ENCODE measurements at places on chromosomes 7 and 10.

- DNase-seq: no peak
These were observed 104.0 kb upstream of the NANOS1 start for GRCh38 chr10:118925404-118926071.

DNA sequence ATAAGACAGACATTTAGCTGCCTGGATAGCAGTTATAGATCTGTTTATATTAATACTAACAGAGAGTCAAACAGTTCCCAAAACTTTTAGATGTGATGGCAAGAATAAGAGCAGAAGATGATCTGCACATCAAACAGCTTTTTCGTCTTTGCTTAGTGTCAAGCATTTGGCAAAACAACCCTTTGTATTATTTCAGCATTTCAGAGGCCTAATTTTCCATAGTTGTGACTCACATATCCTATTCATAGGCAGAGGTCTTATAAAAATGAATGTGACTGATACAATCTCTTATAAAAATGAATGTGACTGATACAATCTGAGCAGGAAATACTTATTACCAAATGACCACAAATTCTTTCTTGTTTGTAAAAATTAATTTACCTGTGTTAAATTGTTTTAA lies 71.2 kb downstream of the LRRTM3 start:
- no peak for DNase-seq

DNA sequence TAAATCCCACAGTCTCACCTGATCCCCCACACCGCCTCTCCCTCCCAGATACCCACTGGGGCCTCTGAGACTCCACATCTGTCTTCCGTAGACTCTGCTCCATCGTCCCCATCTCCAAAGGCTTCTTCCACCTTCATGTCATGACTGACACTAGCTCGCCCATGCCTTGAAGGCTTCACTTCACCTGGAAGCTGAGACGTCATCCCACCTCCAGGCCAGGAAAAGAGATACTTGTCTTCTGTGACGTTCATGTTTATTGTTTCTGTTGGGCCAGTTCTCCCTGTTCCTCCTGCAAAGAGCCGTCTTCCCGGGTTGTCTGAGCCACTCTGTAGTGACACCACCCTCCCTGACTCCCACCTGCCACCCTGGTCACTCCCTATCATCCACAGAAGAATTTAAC lies 3.6 kb upstream of the ZNF862 start:
- no peak for DNase-seq

- no peak for DNase-seq
These were observed 4.3 kb downstream of the SFXN3 start for GRCh38 chr10:101035314-101035713.

DNA sequence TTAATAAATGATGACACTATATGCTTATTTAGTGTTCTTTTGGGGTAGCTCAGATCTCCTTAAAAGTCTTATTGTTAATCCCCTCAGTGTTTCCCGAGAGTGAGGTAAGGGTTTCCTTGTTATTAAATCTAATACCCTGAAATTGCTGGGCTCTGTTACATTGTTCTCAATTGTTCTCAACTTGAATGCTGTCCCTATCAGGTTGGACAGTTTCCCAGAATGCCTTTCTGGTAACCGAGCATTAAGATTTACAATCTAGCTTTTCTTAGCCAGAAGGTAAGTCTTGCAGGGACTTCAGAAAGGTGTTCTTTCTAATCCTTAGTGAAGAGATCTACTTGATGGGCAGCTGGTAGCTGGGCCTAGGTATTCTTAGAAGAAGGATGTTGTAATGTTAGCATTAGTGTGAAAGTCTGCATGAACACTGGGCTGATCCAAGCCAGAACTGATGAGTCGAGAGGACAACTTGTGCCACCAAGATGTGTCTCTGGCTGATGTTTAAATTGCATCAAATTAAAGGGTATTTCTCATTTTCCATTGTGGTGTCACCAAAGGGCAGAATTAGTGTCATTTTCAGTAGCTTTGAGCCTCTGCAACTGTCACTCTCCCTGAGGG lies 89.9 kb downstream of the SND1 start:
- no peak for DNase-seq

All from kidney glomerular epithelial cell (primary cell).